ENCODE measurements at places on chromosomes 5 and 9.

- DNase-seq = peak; percentile 21
Measured at GRCh38 chr5:96664669-96665068, 2.5 kb downstream of the CAST start.

GRCh38 chr9:85516976-85517637 is 224.6 kb downstream of the AGTPBP1 start:
- DNase-seq = peak; percentile 32

GRCh38 chr5:38284384-38284783 is 26.0 kb downstream of the EGFLAM start:
- no peak for DNase-seq

DNA sequence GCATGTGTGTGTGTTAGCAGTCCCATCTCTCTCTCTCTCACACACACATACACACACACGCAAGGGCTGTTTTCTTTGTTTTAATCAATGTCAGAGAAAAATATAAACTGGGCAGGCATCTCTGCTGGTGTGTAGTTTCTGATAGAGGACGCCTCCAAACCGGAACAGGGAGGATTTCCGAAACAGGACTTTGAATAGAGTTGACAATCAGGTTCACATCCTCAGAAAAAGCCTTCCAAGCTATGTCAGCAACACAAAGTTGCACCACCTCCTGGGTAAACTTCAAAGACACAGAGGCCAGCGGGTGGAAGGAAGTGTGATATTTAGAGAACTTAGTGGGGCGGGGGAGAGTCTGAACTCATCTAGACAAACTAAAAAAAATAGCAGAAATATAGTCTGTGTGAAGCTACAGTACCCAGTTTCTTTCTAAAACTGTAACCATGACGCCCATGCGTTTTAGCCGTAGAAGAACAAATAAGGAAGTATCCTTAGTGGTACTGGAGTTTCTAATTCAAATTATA is 1.2 kb downstream of the ST8SIA4 start:
- DNase-seq = no peak

GRCh38 chr9:90325913-90326653 is 316.5 kb downstream of the DIRAS2 start:
- DNase-seq = no peak

DNA sequence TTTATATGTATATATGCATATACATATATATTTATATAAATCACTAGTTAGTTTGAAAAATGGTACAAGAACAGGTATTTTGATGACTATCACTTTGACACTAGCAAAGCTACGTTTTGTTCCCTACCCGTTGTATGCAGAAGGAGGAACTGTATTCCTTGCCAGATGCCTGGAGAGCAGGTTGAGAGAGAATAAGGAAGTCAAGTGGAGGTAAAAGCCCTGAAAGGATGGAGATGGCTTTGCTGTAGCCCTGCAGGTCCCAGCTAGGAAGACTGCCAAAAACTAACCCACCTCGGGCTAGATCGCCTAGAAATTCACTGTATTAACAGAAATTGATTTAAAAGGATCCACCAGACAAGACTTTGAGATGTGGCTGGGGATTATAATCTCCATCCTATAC is 229.3 kb downstream of the RFX3 start:
- no peak for DNase-seq

DNA sequence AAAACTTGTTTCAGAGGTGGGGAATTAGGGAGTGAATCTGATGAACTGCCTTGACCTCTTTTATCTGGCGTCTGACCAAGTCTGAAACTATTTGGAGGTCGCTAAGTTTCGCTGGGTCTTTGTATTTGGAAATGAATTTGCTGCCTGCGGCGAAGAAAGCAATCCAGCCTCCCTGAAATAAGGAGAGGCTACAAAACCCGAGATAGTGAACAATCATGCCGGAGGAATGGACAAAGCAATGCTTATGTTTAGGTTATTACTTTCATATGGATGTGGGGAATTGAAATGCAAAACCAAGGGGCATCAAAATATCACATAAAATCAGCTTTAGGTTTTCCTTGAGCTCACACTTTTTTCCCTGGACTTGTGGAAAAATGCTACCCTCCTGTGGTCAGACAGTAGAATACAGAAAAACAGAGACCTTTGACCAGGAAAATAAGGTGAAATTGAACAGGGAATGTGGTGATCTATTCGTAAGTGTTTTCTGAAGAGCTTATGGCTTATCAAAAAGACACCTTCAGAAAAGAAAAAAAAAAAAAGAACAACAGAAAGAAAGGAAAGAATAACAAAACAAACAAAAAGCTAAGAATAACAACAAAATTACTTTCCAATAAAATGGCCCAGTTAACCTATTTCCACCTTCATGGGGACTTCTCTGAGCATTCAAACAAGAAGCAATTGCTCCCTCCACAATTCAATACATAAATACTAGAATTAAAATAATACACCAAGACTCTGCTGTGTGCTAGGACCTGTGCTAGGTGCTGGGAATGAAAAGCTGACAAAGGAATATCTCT is 68.6 kb upstream of the DPYSL3 start:
- peak; percentile 58 for DNase-seq

All from M059J (cell line).